ENCODE measurements at places on chromosomes 2 and 18.

GRCh38 chr2:43417300-43417699 is 178.5 kb downstream of the THADA start:
- no peak for DNase-seq

DNA sequence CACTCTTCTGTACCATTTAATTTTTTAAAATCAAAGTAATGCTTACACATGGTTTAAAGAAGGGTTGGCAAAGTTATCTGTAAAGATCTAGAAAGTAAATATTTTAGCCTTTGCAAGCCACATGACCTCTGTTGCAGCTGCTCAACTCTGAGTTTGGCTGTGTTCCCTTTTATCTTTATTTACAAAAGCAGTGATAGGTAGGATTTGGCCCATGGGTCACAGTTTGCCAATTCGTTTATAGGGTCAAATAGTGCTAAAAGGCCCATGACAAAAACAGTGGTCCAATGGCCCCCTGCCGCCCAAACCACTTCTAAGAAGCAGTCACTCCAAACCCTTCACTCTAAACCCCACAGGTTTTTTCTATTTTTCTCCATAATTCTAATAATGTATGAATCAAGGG is 124.8 kb downstream of the PARD3B start:
- DNase-seq, result no peak

DNA sequence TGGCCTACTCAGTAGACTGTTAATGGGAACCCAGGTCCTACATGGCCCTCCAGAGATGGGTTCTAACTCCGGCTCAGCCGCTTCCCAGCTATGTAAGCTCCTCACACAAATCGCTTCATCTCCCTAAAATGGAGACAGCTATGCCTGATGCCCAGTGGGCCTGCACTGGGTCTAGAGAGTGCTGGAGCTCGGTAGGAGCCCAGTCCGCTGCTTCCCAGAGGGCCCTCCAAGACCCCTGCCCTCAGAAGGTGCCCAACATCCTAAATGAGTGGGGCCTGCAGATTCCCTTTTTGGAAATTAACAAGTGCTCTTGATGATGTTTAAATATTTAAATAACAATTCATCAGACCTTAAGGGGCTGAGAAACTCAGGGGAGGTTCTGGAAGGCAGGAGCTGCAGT is 47.1 kb downstream of the HS1BP3 start:
- peak; percentile 10 for DNase-seq

DNA sequence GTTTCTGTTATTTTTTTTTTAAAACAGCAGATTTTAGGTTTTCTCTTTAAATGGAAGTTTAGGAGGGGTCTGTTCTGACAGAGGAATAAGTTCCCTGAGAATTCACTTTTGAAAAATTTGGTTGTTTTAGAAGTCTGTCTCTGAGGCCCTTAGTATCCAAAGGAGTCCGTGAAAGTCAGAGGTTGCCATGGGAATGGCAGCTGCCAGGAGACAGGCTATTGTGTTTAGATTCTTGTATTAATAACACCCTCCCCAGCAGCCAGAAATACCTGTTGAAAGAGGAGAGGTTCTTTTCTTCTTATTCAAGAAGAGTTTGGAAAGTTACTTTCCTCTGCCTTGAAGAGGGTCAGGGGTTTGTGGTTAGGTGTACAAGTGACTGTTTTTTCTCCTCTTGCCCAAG is 29.5 kb downstream of the TNP1 start:
- DNase-seq, result no peak

DNA sequence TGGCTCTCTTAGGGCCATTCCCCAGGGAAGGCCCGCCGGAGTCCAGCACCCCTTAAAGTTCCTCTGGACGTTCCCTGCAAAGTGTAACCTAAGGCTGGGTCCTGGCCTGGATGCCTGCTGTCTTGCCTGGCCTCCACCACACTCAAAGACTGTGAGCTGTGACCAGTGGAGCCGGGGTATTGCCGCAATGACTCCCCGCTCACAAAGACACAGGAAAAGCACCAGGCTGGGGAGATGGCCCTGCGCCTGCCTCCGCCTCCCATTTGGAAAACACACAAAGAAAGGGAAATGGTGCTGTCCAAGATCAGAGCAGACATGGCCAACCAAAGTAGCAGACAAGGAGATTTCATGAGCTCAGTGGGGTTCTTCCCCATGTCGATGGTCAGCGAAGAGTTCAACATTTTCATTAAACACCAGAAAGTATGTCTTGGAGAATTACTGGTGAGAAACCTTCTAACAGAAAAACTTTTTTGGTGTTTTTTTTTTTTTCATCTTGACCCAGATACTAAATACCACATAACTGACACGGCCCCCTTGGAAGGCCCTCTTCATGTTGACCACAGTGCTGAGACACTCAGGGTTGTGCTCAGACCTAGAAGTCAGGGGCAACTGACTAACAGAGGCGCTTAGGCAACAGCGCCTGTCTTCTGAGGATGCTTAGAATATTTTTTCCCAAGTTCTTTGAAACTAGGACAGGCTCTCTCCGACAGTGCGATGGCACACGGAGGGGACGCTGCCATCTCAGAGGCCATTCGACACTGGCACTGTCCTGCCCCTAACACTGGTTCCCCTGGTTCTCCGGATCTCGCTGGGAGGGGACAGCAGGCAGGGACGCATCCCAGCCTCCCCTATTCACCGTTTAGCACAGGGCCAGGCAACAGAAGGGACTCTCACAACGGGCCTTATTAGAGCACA is 226.4 kb upstream of the ID2 start:
- DNase-seq, result peak; percentile 48

GRCh38 chr18:78783564-78783960 is 196.1 kb upstream of the SALL3 start:
- no peak for DNase-seq

DNA sequence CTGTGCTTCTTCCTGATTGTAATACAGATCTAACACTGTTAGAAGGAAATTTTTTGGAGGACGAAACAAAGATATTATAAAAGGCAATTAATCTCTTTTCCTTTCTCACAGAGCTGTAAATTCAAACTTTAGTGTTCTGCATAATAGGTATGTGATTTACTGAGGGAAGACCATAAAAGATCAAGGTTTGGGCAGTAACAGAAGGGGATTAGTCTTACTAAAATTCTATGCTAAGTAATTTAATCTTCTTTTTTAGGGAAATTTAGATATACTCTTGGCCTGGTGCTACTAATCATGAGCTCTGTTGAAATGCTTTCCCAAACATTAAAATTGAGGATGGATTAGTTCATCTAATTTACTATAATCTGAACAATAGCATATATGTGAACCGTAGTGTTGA is 8.8 kb upstream of the QPCT start:
- DNase-seq, result no peak

- no peak for DNase-seq
Observed at GRCh38 chr2:68388358-68388757, 23.3 kb downstream of the PLEK start.

DNA sequence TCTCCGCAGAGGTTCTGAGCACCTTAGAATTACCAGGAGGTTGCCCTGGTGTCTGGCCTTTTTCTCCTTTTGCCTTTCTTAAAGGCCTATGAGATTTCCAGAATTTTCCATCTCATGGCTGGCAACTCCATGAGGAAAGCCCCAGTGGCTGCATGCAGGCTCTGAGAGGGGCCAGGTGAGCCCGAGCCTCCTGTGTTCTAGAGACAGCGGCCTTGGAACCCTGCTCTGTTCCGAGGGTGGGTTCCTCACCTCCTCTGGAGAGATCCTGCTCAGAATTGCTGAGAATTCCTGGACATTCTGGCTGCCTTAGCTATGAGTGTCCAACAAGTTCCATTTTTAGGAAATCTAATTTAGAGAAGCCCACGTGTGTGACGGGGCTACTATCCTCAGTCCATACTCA is 35.7 kb upstream of the HPCAL1 start:
- DNase-seq, result no peak

DNA sequence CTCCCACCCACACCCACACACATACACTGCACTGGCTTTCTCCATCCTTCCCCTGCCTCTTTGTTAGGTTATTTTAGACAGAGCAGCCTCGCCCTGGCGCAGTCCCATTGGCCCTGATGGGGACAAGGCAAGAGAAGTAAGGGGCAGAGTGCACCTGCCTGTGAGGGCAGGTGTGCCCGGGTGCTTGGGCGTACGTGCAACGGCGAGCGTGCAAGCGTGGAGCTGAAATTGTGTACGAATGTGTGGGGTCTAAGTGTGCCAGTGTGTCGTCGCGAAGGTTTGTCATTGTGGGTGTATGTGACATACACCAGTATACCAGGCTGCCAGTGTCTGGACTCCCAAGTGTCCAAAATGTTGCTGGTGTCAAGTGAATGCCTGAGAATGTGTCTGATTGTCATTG is 544 bp downstream of the LRATD1 start:
- DNase-seq, result peak; percentile 22

DNA sequence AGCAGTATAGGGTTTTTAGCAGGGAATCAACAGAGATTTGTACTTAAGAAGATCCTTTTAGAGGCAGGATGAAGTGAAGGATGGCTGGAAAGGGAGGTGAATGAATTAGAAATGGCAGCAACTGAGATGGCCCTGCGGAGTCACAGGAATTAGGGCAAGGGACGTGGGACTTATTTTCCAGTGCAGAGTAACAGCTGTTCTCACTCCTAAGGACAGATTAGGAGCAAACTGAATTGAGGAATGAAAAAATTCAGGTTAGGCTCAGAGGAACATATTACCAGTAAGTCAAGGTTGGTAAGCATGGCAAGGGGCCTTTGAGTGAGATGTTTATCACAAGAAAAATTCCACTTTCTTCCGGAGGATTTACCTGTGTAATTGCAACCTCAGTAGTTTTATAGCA is 34.4 kb downstream of the COL4A3 start:
- no peak for DNase-seq

- DNase-seq, result no peak
Observed at GRCh38 chr2:181037922-181038321, 57.5 kb downstream of the UBE2E3 start.

DNA sequence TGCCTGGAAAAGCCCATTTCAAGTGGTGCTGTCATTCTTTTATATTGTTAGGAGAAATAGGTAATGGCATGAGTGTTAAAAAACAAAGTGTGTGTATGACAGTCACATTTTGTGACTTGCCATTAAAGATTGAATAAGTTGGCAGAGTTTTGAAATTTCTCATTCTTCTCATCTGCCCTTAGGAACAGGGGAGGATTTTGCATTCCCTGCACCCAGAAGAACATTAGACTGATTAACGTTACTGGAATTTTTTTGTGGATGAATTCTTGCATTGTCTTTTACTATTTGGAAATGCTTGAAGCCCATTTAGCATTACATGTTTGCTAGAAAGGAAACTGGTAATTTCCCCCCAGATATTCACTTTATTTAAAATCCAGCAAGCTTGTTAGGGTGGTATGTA is 162.2 kb downstream of the BABAM2 start:
- DNase-seq, result no peak

DNA sequence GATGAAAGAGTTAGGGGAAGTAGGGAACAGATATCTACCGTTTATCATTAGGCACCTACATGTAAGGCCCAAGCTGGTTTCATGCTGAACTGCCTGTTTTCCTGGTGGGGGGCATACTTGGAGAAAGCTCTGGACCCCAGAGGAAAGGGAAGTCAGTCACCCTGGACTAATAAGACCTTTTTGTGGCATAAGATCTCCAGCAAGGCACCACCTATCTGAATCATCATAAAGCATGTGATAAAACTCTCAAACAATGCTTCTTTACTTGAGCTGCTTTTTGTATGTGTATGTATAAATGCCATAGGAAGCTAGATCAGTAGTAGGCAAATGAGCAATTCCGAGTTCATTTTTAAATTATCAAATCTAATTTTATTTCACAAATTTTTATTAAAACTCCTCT is 104.8 kb downstream of the TANC1 start:
- DNase-seq, result no peak

DNA sequence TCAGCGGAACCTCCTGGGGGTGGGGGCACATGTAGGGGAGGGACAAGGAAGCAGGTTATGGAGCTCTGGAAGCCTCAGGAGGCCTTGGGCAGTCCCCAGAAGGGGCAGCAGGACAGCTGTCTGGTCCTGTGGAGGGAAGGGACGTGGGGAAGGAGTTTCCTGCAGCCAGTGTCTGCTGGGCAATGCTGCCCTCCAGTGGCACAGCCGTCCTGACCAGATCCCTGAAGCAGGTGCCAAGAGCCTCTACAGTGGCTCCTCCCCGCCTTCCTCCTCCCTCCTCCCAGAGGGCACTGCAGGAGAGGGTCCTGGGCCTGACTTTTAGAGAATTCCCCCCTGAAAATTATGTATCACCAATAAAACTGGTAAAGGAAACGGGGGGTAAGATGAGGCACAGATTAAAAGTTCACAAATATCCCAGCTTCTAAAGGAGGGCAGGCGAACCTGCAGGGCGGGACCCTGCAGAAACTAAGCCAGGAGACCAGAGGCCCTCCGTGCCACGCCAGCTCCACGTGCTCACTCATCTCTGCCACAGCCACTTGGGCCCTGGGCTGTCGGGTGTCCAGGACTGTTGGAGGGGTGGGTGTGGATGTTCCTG is 258.5 kb downstream of the TWIST2 start:
- no peak for DNase-seq

- DNase-seq, result no peak
Observed at GRCh38 chr2:165795011-165795410, 964 bp upstream of the GALNT3 start.

DNA sequence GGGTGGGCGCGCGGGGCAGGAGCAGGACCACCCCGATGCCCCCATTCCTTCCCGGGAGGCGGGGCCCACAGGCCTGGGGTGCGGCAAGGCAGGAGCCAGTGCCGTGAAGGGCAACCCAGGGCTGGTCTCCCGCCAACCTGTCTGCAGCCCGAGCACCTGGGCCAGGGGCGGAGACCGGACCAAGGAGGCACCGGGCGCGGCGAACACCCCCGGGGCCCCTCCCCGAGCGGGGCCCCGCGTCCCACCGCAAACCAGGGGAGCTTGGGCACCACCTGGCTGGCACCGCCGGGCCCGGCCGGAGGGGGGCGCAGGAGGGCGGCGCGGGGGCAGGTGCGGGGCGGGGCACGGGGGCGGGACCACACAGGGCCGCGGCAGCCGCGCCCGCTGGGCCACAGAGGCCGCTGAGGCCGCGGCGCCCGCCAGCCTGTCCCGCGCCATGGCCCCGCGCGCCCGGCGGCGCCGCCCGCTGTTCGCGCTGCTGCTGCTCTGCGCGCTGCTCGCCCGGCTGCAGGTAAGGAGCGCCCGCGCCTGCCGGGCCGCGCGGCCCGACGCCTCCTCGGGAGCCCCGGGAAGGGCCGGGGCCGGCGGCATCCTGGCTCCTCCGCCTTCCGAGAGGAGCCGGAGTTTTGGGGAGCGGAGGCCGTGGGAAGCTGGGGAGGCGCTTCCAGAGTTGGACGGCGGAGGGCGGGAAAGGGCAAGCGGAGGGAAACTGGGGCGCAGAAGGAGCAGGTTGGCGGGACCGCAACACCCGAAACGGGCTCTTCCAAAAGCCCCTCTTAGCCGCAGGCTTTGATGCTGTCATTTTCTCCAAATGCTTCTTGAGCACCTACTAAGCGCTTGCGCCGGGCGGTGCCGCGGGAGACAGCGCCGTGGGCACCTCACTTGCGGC is at the start of gene TNFRSF11A:
Gene TNFRSF11A, plus strand, starts transcription at position 394 of the 889 bp plus-strand sequence. Its CDS starts 43 bp downstream, at position 437.
- DNase-seq, result peak; percentile 85

GRCh38 chr18:27661320-27662018 is 476.4 kb upstream of the CHST9 start:
- no peak for DNase-seq

- no peak for DNase-seq
Observed at GRCh38 chr18:61400716-61401115, 67.5 kb downstream of the CDH20 start.

GRCh38 chr2:150485871-150486538 is 1.5 kb downstream of the RND3 start:
- peak; percentile 29 for DNase-seq

DNA sequence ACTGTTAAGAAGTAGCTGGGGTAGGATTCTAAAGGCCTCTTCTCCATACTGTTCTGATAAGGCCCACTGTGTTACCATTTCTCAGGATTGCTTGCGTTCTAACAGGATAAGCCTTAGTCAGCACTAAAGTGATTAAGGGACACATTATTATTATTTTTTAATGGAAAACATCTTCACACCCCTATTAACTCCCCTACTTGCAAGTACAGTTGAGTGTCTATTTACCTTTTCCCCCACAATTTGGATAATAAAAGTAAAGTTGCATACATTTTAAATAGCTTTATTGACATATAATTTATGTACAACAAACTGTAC is 9.0 kb downstream of the REL start:
- DNase-seq, result no peak
